ENCODE measurements at places on chromosomes 3 and 15. TPM values are rescaled to one million over a fixed set of nuclear protein-coding genes. Genes with fewer than 3 reads are reported as not detected.

EXOSC7 gene
- total RNA-seq, result 92.0 TPM

DNA sequence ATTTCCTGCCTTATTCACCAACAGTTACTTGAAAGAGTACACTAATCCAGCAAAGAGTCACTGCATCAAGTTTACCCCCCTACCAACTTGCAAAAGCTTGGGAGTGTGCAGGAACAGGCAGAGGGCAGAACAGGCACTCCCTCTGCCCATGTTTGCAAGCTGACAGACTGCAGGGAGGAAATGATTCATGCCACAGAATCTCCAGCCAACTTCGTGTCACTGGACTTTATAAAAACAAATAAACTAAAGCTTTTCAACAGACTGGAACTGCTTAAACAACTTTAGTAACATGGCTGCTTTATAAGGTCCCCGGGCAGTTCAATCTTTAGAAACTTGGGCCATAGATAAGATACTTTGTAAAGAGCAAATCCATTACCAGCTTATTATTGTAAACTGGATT lies 129.5 kb downstream of the THRB start:
- no peak for DNase-seq

THPO gene
- total RNA-seq, result not detected

DNA sequence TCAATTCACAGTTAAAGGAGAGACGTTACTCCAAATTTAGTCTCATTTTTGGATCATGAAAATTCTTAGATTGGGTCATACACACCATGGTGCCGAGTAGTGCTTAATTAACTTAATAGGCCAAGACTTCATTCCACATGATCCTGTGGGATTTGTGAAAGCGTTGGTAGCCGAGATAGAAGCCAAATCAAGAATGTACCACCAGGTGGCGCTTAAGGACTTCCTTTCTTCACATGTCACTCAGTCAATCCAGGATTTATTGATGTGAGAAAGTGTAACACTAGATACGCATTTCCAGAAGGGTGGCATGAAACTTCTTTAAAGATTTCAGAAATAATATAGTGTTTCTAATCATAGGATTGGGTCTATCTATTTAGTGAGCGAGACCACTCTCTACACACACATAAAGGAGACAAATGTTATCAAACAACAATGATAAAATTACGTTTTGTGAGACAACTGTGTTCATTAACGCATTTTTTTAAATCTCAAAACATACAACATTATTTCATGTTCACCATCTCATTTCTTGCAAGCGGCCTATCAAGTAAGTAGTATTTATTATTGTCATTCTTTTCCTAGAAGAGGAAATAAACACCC lies 436.1 kb downstream of the CHL1 start:
- peak; percentile 17 for DNase-seq

GRCh38 chr3:159764490-159765029 lies 224.1 kb upstream of the IL12A start:
- DNase-seq, result no peak

- DNase-seq, result no peak
Measured at GRCh38 chr3:156142702-156143101, 22.3 kb downstream of the KCNAB1 start.

GRCh38 chr3:154275965-154276364 lies 48.3 kb downstream of the DHX36 start:
- DNase-seq, result no peak

SPPL2A gene
- 70.8 TPM for total RNA-seq

DNA sequence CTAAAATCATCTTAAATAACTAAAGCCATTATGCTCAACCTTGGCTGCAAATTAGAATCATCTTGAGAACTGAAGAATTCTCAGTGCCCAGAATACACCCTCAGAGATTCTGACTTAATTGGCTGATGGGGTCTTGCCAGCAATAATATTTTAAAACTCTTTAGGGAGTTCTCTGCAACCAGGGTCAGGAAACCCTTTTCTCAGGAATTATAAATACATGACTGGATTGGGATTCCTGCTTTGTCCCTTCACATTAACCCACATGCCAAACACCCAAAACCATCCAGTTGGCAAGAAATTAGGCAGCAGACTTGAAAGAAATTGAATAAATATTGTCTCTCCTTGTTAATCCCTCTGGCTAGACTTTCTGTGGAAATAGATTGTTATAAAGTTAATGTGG lies 482.3 kb upstream of the NECTIN3 start:
- no peak for DNase-seq

GRCh38 chr3:176785171-176785570 lies 412.1 kb downstream of the TBL1XR1 start:
- no peak for DNase-seq

DNA sequence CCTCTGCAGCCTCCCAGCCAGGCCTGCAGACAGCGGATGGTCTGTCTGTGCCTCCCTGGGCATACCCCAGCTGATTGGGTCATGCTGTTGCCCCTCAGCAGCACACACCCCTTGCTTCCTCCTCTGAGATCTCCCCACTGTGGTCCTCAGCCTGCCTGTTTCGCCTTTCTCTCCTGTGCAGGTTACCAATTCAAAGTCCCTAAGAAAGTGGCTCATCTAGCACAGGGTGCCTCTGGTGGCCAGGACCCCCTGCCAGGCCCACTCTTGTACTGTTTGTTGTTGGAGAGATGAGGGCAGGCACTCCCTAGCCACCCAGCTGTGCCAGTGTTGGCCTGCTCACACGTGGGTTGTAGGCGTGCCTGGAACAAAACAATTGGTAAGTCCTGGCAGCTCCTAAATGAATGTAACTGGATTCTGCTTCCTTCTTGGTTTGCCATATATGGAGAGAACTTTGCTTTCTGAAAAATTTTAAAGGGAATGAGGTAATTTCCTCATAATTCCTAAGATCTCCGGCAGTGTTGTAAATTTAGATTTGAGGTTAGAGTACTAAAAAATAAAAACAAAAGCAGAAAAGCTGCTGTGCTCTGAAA lies 213.2 kb upstream of the IL12A start:
- DNase-seq, result no peak
